ENCODE measurements at places on chromosomes 13 and 19.

DNA sequence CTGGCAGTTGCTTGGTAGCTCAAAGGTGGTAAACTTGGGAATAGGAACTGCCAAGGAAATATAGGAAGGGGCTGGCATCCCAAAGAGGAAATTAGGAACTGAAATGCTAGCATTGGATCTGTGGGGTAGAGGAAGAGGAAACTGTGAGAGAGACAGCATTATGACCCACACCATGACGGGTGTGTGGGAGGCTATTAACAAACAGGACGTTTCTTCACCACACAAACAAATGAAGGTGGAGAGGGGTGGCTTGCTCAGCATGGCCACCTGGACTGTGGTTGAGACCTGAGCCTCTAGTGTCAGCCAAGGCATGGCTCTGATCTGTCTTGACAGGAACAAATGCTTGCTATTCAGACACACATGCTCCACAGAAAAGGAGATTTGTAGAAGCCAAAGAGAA, 178.2 kb downstream of the B3GLCT start:
- DNase-seq, result no peak

DNA sequence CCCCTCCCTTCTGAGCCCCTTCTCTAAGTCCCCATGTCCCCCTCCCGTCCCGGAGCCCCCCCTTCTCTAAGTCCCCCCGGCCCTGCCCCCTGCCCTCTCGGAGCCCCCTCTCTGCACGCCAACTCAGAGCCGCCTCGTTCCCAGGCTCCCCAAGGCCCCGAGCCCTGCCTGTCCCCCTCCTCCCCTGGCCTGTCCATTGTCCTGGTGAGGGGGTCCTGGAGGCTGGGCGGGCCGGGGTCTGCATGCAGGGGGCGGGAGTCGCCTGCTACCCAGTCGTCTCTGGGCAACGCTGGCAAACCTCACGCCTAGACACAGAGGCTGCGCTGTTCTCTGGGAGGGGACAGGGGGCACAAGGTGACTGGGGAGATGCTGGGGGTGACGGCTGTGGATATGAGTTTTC, 39.2 kb upstream of the SEMA6B start:
- no peak for DNase-seq

DNA sequence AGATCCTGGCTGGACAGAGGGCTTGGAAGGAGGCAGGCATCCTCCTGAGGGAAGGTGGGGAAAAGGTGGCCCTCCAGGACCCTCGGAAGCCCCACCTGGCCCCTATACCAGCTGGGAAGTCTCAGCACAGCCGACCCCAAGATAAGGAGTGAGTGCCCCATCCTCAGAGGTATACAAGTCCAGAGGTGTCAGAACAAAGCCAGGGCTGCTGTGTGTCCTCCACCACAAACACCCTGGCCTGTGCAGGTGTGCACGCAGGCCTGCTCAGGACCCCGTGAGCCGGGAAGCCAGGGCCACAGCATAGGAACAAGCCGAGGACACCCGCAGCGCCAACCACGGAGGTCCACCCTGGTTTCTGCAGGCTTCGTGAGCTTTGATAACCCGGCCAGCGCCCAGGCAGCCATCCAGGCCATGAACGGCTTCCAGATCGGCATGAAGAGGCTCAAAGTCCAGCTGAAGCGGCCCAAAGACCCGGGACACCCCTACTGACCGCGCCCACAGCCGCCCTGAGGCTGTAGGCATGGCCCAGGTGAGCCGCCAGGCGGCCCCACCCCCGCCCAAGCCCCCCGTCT, 68.6 kb downstream of the CELF5 start:
- DNase-seq, result no peak

GRCh38 chr13:84645196-84646012, 763.1 kb upstream of the SLITRK1 start:
- no peak for DNase-seq

DNA sequence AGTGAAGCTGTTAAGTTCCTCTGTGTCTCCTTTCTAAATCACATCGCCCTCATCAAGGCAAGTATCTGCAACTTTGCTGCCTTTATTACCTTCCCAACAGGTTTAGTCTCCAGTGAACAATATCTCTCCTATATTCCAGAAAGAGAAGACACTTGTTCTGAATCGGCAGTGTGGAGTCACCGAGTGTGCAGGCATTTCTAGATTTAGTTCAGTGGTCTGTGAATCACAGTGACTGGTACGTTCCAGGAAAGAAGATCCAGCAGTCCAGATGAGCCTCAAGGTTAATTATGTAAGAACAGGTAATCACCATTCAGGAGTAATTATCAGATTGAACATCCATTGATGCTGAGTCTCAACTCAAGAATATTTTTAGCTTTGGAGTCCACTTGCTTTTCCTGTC, 497.0 kb downstream of the FOXO1 start:
- DNase-seq, result no peak

- DNase-seq, result no peak
Observed at GRCh38 chr13:41631296-41631965, 174.1 kb downstream of the RGCC start.

GRCh38 chr19:55283548-55284377, at the start of gene BRSK1:
BRSK1 (plus strand) TSS chr19:55283997; CDS start chr19:55284443, 446 bp downstream.
- peak; percentile 65 for DNase-seq

GRCh38 chr13:32823597-32823996, 192.6 kb upstream of the KL start:
- DNase-seq, result no peak

- no peak for DNase-seq
Observed at GRCh38 chr13:113402471-113403254, 38.7 kb upstream of the GRTP1 start.

Data from neural crest cell (in vitro differentiated cells).